ENCODE measurements at places on chromosomes 1 and 21.

DNA sequence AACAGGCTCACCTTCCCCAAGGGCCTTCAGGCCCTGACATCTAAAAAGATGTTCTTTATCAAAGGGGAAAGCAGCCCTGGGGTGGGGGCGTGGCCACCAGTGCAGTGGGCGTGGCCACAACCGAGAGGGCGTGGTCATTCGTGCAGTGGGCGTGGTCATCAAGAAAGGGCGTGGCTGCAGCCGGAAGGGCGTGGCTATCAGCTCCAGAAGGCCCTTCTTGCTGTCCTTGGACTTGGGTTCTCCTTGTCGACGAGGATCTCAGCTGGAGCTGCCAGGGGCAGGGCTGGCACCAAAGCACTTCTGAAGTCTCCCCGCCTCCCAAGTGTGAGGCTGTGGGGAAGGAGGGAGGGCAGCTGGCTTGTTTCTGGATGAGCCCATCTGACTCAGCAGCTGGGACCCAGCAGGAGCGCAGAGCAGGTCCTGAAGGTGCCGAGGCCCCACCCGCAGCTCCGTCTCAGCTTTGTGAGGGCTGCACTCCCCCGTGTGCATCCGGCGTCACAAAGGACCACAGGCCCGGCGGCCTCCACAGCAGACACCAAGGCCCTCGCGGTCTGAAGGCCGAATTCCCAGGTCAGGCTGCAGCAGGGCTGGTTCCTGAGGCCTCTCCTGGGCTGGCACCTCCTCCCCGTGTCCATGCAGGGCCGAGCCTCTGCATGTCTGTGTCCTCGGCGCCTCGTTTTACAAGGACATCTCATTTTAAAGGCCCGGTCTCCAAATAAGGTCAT is 12.8 kb downstream of the PDE9A start:
- peak; percentile 84 for DNase-seq

DNA sequence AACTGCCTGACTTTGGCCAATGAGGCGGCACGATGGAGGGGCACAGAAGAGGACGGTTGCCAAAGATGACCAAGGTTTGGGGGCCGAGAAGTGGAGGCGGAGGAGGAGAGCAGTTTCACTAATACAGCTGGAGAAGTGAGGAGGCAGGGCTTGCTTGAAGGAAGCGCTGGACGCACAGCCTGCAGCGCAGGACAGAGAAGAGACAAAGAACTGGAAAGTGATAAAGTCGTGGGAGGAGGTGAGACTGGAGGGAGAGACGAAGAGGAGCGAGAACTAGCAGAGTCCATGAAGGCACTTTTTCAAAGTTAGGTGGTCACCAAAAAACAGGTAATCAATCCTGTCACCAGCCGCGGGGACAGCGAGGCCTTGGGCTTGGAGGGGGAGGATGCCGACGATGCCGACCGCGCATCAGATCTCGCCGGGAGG is 771 bp downstream of the PACC1 start:
- no peak for DNase-seq

- no peak for DNase-seq
Observed at GRCh38 chr1:113818578-113818977, 6.3 kb upstream of the RSBN1 start.

- no peak for DNase-seq
Observed at GRCh38 chr1:194930132-194930531, 1678.1 kb downstream of the KCNT2 start.

DNA sequence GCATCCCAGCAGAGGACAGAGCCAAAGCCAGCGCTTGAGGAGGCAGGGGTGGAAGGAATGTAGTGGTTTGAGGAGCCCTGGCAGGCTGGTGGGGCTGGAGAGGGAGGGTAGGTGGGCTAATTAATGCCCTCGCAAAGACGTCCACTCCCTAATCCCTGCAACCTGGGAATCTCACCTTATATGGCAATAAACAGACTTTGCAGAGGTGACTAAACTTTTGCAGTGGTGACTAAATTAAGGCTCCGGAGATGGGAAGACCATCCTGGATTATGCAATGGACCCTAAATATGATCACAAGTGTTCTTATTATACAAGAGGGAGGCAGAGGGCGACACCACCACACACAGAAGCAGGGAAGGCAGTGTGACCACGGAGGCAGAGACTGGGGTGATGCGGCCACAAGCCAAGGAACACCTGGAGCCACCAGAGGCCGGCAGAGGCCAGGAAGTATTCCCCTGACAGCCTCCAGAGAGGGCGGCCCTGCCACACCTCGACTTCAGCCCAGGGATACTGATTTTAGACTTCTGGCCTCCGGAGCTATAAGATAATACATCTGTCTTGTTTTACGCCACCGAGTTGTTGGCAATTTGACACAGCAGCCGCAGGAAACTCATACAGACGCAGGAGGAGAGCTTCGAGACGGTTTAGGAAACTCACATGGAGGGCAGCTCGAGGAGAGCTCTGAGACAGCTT is 23.1 kb upstream of the NPPB start:
- no peak for DNase-seq

- no peak for DNase-seq
Observed at GRCh38 chr1:38376577-38376976, 330.0 kb upstream of the POU3F1 start.

DNA sequence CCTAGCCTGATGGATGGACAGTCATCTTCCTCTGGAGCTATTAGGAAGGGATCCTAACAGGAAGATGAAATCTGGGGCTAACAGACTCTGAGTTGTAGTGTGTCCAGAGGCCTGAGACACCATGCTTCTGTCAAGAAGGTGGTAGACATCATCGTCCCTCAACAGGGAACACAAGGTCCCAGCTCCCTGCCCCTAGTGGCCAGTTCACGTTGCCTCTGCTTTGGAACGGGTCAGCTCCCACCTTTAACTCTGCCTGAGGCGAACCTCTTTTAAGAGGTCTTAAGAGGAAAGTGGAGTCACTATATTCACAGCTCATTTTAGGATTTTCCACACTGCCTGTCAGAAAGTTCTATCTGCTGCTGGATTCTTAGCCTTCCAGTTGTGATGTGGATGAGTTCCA is 28.3 kb downstream of the LRRC71 start:
- peak; percentile 7 for DNase-seq

- DNase-seq: no peak
Observed at GRCh38 chr1:178024504-178024903, 54.6 kb upstream of the SEC16B start.

DNA sequence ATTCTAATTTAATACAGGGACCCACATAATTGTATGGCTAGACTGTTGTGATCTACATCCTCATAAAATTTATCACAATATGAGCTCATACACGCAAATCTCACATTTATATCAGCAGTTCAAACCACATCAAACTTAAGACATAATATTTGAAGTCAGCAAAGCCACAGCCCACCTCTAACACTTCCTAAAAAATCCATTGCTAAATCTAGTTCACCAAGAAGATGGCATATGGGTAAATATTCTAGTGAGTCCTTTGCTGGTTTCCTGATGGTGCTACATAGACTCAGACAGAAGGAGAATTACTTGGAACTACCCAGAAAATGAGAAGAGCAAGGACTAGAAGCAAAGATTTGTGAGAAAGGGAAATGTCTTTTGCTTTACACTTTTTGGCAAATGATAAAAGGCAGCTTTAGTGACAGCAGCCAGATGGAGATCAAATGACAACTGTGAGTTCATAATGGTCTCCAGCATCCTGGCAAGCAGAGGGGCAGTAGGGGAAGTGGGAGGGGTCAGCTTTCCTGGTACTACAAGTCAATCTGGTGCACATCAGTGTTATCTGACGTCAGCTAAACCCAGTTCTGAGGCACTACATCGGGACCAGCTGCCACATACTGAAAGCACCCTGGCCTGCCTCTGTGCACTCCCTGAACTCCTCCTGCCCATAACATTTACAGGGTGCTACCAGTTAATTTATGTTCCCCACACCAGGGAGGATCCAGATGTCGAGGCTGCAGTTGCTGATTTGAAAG is 10.6 kb upstream of the GADD45A start:
- peak; percentile 55 for DNase-seq

GRCh38 chr1:16727190-16728111 is 12.9 kb upstream of the RNU1-4 start:
- peak; percentile 85 for DNase-seq

- no peak for DNase-seq
Observed at GRCh38 chr1:52836035-52836434, 6.5 kb upstream of the ZYG11A start.

DNA sequence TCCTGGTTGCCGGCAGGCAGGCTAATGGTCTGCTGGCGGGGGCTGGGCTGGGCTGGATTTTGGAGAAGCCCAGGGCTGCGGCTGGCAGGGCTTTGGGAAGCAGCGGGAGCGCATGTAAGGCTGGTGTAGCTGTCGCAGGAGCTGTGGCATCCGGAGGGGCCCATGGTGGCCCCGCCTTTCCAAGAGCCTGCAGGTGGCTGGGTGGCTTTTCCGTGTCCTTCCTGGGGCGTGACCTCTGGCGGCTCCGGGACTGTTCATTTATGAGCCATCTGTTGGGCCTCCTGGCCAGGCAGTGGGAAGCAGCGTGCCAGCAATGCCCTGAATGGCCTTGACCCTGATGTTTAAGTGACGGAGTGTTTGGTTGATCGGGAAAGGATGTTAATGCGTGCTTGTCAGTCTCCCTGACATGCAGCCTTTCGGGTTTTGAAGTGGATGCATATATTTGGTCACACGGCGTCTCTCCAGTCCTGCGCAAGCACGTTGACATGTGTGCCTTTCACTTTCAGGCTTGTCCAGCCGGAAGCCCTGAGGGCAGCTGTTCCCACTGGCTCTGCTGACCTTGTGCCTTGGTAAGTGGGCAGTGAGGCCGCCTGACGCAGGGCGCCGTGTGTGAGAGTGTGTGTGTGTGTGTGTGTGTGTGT is 38.5 kb downstream of the AGPAT3 start:
- no peak for DNase-seq

DNA sequence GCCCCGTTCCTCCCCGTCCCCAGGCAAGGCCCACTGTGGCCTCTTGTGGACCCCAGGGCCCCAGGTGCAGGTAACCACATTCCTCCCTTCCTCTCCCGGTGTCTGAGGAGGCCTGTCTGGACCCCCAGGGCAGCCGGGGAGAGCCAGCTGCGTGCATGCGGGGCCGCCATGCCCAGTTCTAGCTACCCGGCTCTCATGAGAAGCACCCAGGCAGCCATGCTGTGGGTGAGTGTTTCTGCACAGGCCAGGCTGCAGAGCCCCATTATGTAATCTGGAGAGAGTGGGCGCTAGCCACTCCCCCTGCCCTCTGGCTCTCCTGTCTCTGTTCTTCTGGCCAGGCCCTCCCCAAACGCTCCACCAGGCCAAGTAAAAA is 18.4 kb upstream of the PLEKHG5 start:
- no peak for DNase-seq

- no peak for DNase-seq
Observed at GRCh38 chr1:9776685-9777084, 47.1 kb downstream of the CLSTN1 start.

DNA sequence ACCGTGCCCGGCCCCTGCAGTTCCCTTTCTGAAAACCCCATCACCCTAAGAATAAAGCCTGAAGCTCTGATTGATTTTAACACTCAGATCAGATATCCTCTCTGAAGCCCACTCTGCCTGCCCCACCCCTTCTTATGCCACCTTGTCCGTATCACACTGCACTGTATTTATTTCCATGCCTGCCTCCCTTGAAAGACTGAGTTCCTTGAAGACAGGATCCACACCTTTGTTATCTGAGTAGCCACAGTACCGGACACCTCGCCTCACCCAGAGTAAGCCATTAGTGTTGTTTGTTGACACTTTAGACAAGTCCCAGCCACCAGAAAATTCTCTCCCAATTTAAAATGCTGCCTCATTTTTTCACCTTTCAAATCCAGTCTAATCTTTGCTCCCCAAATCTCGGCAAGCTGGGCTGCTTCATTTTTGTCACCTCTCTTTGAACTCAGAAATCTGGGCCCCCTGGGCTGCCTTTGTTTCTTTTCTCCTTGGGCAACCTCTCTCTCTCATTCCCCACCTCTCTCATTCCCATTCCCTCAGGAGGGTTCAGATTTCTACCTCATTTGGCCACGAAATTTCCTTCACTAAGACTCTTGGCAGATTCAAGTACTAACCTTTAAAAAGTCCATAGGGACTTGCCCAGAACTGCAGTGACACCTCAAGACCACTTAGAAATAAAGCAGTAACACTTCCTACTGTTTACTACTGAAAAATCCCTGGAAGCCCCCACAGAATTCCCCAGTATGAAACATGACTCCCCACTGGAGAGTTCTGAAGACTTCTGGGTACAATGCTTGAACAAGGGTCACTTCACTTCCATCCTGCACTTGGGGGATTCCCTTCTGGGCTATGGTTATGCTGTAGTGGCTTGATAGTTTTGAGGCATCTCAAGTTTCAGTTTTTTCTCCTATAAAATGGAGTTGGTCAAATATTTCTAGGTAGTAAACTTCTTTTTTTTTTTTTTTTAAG is 8.7 kb upstream of the PPP1R15B start:
- DNase-seq: peak; percentile 28

- no peak for DNase-seq
Observed at GRCh38 chr1:187870552-187870951, 1041.8 kb downstream of the PLA2G4A start.

DNA sequence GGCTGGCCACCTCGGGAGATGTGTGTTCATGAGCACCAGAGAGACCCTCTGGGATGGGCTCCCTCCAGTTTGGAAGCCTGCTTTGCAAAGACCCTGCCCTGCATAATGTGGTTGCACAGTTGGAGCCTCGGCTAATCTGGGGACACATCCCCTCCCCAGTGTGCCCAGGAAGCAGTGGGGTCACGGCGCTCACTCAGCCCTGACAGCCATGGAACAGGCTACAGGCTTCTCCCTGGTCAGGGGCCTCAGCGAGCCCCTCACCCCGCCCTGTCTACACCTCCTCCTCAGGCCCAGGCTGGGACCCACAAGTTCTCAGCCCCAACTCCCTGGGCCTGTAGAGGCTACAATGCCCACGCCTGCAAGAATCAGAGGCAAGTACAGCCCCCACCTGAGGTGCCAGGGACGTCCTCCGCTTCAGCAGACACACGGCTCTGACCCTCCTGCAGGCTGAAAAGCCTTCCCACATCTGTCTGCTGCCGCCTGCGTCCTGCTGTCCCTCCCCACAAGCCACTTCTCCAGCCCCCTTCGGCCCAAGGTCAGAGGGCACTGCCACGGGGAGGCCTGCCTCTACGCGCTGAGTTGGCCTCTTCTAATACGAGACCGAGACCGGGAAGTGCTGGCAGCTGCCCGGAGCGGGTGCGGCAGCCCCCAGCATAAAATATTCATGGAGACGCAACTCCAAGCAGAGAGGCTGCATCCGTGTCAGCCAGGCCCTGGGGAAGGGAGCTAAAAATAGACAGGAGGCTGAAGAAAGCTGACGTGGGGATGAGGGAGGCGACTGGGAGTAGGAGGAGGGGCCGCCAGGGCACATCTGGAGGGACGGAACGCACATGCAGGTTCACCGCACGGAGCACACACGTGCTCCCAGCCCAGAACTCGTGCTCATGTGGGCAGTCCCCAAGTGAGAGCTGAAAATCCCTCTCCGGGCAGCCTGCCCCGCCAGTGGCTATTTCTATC is 15.2 kb upstream of the GPR153 start:
- DNase-seq: no peak
